Activated T-cell treated with anti-CD3 and anti-CD28 coated beads, Interleukin-2, amount 50 U/mL, for 48 hours (primary cell): ENCODE measurements at places on chromosomes 13 and 19.

DNA sequence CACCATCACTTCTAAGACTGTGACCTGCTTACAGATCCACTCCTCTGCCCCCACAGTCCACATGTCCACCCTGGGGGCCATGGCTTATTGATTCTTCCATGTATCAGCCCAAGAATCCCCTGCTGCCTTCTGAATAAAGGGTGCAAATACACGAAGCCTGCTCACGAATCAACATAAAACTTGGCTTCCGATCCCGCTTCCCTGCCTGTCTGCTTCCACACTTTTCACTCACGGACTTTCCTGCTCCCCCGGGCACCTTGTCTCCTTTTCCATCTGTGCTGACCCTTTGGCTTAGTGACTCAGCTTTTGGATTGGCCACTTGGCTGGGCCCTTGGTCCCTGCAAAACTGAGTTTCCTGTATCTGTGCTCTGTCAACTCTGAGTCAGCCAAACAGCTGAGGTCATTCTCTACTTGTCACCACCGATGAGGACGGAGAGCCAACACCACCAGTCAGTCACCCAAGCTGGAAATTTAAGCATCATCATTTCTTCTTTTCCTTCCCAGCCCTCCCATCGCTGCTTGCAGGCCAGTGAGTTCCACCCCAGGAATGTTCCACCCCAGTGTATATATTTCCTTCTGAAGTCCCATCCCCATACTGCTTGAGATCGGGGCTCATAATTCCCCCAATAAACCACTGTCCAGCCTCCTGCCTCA is 11.4 kb upstream of the USP12 start:
- no peak for DNase-seq

GRCh38 chr13:101323601-101324000 is 92.7 kb downstream of the NALCN start:
- DNase-seq: no peak

- no peak for DNase-seq
These were observed 695 bp downstream of the BST2 start for GRCh38 chr19:17404621-17405249.

DNA sequence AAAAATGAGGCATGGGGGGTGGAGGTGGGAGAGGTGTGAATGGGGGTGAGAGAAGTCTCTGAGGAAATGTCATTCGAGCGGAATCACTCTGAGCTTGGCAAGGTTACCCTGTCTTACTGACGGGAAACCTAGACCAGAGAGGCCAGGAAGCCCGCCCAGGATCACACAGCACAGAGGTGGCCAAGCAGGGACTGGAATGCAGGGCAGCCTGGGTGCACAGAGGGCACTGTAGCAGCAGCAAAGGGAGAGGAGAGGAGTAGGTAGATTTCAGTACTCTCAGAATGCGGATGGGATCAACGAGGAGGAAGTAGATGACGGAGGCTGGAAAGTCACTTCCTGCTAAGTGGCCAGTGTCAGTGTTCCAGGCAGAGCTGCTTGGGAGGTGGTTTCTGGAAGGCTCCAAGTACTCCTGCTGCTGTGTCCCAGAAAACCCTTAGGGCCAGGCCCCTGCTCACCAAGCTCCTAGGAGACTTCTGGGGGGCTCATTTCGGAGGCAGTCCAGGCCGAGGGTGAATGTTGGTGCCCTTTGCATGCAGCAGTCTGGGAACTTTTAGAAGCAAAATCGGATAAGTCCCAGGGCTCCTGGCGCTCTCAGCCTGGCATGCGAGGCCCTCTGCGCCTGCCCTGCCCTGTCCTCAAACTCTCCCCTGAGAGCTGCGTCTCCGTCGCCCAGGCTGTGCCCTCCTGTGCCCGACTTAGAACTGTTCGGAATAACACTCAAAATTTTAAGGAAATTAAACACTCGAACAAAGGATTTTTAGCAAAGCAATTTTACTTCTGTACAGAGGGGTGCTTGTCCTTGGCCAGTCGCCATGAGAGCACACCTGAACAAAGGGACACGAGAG is 33.5 kb downstream of the DNM2 start:
- DNase-seq: no peak

- no peak for DNase-seq
These were observed 197.9 kb upstream of the ZNF536 start for GRCh38 chr19:30174357-30174645.

GRCh38 chr13:111265701-111266035 is 54.8 kb upstream of the TEX29 start:
- DNase-seq: no peak

GRCh38 chr19:16368385-16369305 is 44.0 kb downstream of the KLF2 start:
- DNase-seq: no peak

DNA sequence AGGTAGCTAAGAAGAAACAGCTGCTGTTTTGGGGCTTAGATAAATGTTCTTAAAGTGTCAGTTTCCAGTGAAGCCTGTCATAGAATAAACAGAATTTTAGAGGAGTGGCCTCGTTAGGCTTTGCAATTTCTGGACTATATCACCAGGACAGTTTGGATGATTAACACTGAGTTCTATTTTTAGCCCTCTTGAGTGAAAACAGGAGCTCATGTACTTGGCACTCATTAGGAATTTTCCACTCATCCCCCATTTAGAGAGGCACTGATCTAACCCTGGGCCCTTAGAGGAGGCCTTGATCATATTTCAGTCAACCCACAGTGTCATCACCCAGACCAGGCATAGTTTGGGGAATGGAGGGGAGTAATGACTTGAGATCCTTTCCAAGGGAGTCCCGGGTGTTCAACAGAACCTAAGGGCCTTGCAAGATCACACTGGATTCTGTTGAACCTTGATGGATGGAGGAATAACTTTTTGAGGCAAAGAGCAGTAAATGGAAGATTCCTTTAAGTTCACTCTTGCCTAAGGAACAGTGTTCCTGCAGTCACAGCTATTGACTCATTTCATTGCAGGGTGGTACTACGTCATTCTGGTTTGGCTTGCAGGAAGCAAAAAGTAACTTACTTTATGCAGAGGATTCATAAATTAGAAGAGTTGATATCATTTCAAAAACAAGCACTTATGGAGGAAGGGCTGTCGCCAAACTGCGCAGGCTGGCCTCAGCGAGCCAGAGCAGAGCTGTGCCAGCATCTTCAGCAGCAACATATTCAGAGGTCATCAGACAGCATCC is 160.2 kb downstream of the SLC7A1 start:
- no peak for DNase-seq

GRCh38 chr19:38433268-38433733 is at the start of gene RYR1:
TSS of gene RYR1 (plus strand) at chr19:38433691. CDS start at chr19:38433830, 139 bp downstream.
- peak; percentile 73 for DNase-seq

DNA sequence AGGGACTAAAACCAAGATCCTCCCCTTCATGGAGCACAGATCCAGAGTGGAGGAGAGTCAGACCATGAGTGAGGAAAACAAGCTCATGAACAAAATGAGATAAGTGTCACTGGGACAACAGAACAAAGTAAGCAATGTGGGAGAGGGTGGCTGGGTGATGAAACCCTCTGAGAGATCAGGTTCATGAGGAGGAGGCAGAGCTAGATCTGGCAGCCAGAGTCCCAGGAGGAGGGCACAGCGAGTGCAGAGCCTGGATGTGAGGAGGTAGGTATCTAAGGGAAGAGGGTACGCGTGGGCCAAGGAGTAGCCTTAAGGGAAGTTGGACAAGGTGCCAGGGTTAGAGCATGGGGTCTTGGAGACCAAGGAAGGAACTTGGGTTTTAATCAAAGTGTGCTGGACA is 1311.9 kb downstream of the UQCRFS1 start:
- no peak for DNase-seq

- no peak for DNase-seq
These were observed 30.3 kb upstream of the CEACAM1 start for GRCh38 chr19:42558450-42559150.

GRCh38 chr13:30466358-30466714 is 600 bp upstream of the HMGB1 start:
- no peak for DNase-seq

DNA sequence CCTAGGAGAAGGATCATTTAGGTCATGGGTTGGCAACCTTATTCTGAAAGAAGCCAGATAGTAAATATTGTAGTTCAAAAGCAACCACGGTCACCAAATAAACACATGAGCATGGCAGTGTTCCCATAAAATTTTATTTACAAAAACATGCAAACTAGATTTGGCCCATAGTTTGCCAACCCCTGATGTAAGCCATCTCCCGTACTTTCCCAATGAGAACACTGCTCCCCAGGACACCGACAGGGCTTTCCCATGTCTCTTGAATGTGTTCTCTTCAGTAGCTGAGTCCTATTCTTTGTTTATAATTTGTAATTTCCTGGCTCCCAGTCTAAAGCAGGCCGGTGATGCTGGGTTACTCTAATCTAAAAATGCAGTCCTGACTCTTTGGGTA is 239.6 kb downstream of the LHFPL6 start:
- no peak for DNase-seq

- DNase-seq: no peak
These were observed 517.4 kb downstream of the GPC6 start for GRCh38 chr13:93744033-93744432.

DNA sequence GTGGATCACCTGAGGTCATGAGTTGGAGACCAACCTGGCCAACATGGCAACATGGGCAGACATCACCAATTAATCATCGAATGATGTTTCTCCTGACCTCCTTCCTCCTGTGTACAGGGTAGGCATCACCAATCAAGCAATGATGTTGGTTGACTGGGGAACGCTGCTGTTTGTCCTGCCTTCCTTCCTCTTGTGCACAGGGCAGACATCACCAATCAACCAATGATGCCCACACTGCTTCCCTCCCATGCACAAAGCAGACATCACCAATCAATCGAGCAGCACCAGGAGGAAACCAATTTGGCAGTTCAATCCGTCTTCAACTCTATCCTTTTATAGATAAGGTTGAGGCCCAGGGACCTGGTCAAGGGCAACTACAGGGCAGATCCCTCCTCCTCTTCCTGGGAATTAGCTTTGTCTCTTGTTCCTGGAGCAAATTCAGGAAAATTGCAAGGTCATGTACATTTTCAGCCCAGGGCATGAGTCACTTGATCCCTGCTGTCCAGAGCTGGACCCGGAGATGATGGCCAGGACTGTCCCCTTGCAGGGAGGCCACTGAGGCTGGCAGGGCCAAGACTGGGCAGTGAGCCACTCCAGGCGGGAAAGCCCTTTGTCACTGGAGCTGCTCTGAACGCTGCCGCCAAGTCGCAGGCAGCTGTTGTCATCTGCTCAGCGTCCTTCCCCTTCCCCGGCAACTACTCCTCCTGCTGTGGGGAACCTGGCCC is 5.3 kb upstream of the CSNK1G2 start:
- DNase-seq: peak; percentile 37

- no peak for DNase-seq
These were observed 608 bp downstream of the CD70 start for GRCh38 chr19:6590258-6590826.

DNA sequence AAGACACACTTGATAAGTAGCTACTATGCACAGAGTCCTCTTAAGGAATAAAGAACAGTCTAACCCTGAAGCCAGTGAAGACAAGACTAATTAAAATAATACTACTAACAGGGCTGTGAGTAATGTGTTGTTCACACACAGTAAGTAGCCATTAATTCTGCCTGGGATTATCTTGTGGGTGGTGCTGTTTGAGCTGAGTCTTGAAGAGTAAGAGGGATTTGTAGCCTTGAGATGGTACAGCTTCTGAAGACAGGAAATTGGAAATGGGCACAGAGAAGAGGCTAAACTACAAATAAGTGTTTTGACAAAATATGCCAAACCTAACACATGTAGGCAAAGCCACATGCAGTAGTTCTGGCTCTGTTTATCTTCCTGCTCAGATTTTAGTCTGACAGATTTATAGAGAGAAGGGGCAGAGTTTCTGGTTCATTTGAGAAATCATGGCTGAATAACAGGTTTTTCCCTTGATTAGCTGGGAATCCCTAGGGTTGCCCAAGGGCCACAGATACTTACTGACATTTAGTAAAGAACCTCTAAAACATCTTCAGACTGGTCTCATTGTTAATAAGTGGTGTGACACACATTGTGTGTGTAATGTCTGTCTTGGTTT is 38.0 kb downstream of the ITGBL1 start:
- DNase-seq: no peak

GRCh38 chr19:1941146-1942077 is at the start of gene CSNK1G2:
TSS of gene CSNK1G2 (plus strand) at chr19:1941172. CDS start at chr19:1969773, 28,601 bp downstream.
- peak; percentile 33 for DNase-seq

DNA sequence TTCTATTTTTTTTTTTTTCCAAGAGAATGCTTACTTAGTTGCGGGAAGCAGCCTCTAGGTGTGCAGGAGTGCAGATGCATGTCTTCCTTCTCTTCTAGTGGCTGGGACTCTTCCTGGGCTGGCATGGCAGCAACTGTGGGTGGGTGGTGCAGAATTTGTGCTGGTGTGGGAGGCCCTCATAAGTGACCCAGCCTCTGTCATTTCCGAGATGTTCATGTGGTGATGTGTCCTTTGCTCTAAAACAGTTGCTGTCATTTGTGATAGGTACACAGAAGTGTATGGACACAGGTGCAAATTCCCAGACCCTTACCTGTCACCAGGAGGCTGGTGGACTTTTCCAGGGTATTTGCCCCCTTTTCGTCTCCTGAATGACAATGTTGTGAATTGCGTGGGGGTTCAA is 367.7 kb downstream of the KCNRG start:
- DNase-seq: no peak

DNA sequence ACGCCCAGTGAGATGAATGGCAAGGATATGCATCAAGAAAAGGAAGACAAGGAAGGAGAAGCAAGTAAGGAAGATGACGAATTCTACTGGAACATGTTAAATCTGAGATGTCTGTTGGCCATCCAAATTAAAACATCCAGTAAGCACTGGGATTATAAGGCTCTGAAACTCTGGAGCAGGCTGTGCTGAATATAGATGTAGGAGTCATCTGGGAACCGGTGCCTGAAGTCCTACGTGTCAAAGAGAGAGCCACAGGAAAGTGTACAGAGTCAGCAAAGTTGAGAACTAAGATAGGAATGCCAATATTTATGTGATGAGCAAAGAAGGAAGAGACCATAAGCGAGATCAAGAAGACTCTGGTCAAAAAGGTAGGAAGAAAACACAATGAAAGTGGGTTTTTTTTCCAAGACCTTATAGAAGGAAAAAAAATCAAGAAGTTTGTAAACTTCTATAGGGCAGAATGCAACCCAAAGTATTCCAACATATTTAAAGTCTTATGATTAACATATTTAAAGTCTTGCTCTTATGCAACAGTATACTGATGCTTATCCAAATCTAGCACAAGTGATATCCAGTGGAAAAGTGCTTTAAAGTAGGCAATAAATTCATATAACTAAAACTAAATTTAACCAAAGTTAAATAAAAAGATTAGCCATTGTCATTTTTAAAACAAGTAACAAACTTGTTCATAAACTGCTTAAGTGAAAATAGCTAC is 51.2 kb upstream of the EEF1AKMT1 start:
- no peak for DNase-seq

GRCh38 chr13:35484384-35484783 is 7.9 kb upstream of the MAB21L1 start:
- DNase-seq: no peak

GRCh38 chr13:104833221-104833620 is 1702.2 kb downstream of the EFNB2 start:
- no peak for DNase-seq
